ENCODE measurements at places on chromosomes 6 and 20.

DNA sequence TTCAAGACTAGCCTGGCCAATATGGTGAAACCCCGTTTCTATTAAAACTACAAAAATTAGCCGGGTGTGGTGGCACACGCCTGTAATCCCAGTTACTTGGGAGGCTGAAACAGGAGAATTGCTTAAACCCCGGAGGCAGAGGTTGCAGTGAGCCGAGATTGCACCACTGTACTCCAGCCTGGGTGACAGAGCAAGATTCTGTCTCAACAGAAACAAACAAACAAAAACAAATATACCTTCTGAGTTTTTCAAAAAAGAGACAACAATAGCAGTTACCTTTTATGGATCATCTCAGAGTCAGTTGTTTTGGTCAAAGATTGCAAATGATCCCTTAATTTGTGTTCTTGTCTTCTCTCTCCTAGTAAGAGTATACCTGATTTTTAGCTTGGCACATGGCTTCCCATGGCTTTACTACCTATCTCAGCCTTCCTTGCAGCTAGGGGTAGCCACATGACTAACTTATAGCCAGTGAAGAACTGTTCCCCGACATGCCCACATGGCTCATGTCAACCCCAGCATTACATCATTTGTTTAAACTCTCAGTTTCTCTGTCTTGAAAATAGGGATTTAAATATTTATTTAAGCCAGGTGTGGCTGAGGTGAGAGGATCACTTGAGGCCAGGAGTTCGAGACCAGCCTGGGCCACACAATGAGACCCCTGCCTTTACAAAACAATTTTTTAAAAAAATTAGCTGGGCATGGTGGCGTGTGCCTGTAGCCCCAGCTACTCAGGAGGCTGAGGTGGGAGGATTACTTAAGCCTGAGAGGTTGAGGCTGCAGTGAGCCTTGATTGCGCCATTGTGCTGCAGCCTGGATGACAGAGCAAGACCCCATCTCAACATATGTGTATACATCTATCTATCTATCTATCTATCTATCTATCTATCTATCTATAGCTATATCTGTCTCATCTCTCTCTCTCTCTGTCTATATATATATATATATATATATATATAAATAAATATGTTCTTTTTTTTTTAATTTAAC is 25.0 kb upstream of the SLC9A8 start:
- DNase-seq: no peak

DNA sequence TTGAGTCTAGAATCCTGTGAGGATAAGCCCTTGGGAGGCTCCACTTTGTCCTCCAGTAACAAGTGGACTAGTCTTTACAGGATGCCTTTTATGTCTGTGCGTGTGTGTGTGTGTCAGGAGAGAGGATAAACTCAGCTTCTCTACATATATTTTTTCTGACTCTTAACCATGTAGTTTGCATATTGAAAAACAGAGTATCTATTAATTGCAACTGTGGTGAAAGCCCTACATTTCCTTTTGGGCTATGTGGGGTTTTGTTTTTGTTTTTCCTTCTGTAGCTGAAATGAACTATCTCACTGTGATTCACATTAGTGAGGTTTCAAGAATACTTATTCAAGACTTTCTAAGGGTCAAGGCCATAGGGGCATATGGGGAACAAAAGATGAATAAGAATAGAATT is 17.7 kb downstream of the TPBG start:
- DNase-seq: no peak

DNA sequence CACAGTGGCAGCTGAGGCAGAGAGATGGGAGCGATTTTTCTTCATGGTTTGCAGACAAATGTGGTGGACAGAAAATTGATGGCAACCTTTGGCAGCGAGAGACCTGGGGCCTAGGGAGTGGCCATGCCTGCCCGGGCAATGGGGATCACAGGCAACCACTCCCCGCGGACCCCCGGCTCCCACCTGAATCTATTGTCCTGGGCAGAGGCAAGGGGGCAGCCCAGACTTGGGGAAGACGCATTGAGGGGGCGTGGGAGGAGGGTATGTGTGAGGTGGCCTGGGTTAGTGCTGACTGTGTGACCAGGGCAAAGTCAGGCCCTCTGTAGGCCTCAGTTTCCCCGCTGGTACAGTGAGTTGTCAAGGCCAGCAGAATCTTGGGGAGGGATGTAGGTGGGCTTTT is 53.6 kb upstream of the BLCAP start:
- no peak for DNase-seq

DNA sequence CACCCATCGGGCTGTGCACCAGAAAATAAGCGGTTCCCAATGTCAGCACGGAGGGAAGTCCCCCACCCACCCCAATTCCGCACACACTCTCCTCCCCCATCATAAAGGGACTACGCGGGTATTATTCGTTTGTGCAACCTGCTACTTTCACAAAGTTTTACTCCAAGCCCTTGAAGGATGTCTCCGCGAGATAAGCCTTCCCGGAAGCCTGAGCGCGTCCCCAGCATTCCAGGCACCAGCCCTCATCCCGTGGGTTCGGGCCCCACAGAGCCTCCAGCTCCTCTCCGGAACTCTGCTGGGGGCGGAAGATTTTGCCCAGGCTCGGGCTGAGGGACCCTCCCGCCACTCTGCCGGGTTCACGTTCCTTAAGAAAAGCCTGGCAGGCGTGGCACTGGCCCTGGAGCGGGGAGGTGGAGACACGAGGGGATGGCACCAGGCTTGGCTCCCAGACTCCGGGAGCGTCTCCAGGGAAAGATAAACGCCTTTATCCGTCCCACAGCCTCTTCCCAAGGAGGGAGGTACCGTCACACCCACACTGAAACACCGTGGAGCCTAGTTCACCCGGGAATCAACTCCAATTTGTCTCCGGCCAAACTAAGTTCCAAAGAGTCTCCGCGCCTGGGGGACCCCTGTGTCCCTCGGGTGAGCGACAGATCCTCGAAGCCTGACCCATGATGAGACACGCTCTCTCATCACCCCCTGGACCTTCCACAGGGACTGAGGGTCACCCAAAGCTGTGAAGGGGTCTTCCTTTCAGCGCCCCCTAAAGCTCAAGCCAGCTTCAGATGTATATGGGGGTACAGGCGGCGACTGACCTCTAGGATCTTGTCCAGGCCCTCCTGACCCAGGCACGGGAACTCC is 934 bp downstream of the KCNK5 start:
- no peak for DNase-seq

GRCh38 chr6:166435574-166435973 is 52.8 kb upstream of the MPC1 start:
- no peak for DNase-seq

- DNase-seq: peak; percentile 42
Measured at GRCh38 chr6:35522660-35523658, 10.3 kb upstream of the TULP1 start.

DNA sequence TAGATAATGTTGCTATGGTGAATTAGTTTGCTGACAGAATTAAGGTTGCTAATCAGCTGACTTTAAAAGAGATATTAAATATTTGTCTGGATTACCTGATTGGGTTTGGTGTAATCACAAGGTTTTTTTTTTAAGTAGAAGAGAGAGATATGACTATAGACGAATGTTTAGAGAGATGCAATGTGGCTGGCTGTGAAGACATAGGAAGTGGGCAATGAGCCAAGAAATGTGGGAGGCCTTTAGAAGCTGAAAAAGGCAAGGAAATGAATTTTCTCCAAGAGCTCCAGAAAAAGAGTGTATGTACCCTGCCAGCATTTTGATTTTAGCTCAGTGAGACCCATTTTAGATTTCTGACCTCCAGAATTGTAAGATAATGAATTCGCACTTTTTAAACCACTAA is 598.3 kb downstream of the PKHD1 start:
- no peak for DNase-seq

GRCh38 chr6:111294374-111294967 is 188.5 kb downstream of the REV3L start:
- no peak for DNase-seq

- DNase-seq: no peak
Measured at GRCh38 chr20:78338-78737, 9.1 kb upstream of the DEFB125 start.

DNA sequence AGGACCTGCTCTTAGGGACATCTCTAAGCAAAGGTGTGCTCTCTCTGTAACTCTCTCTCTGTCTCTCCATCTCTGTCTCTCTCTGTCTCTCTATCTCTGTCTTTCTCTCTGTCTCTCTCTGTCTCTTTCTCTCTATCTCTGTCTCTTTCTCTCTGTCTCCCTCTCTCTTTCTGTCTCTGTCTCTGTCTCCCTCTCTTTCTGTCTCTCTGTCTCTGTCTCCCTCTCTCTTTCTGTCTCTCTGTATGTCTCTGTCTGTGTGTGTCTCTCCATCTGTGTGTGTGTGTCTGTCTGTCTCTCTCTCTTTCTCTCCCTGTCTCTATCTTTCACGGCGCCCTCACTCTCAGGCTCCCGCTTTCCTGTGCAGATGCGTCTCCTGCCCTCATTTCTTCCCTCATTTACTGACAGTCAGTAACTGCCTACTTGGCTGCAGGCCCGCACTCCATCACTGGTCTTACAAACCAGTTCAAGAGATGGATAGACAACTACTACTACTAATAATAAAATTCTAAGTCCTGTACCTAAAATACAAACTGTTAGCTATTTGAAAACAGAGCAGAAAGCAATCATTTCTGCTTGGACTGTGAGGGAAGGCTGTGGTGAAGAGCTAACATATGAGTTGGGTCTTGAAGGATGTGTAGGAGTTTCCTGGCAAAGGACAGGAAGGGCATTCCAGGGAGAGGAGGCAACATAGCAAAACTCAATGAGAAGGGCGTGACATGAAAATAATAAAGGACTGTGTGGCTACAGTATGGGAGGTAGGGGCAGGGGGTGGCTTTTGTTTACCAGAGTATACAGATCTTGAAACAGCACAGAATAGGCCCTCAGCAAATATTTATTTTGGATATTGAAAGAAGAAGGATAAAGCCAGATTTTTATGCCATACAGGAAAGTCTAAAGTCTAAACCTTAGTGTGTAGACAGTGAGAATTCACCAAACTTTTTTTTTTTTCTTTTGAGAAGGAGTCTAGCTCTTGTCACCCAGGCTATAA is 67.8 kb upstream of the TAB2 start:
- DNase-seq: no peak

GRCh38 chr6:41049521-41049920 is 3.5 kb upstream of the APOBEC2 start:
- DNase-seq: no peak

DNA sequence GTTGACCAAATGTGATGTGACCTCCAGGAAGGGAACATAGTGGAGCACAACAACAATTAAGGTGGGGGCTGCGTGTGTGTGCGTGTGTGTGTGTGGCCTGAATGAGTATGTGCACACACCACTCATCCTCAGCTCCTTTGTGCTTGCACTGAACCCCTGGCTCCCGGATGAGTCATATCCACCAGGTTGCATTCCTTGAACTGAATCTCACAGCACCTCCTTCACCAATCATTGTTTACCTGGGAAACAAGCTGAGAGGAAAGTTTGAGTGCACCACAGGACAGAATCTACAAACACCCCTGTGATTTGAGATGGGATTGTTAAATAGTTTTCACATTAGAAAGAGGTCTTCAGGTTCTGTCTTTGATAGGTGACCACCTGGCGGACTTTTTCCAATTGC is 33.7 kb upstream of the GPR6 start:
- DNase-seq: no peak

DNA sequence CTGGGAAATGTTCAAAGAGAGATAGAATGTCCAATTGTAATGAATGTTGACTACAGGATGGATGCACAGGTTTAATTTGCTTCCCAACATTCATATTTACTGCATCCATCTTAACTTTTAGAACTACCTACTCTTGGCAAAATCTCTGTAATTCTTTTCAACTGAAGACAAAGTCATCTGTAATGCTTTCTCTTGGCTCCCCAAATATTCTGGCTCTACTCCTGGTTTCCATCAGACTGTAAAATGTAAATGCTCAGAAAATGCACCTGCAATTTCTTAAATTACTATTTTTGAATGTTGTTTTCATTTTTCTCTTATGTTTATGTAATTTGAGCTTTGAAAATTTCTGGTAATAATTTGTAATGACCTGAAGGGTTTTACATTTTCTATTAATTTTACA is 480.8 kb upstream of the IMPG1 start:
- no peak for DNase-seq

- peak; percentile 26 for DNase-seq
Measured at GRCh38 chr6:146948790-146949342, 255.4 kb upstream of the STXBP5 start.

GRCh38 chr6:82842721-82843120 is 222.9 kb downstream of the UBE3D start:
- DNase-seq: peak; percentile 95

- DNase-seq: no peak
Measured at GRCh38 chr6:155181498-155181897, 82.3 kb upstream of the CLDN20 start.

DNA sequence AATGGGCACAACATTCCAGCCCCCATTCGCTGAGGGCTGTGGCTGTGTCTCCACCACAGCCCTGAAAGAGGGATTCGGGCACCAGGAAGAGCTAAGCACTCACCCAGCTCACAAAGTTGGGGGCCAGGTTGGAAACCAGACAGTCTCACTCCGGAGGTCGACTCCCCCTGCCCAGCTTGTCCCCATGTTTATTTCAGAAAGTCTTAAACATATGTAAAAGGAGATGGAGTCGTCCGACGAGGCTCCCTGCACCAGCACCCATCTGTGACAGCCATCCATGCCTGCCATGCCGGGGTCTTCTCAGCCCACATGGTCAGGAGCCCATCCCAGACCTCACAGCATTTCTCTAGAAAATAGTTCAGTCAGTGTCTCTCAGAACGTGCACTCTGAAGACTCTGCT is 63.6 kb upstream of the STX16 start:
- DNase-seq: no peak

DNA sequence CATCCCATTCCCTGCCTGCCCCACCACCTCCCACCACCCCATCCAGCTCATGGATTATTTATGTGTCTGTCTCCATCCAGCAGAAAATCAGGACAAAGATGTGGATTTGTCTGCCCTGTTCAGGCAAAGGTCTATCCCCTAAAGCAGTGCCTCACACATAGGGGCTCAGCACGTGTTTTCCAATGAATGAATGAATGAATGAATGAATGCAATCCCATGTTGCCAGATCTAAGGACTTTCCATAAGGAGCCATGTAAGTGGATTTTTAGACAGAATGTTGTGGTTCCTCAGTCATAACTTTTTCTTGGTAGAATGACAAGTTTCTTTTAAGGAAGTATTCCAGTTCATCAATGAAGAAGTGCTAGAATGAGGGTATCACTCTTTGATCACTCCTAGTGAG is 133.7 kb downstream of the RNASET2 start:
- DNase-seq: no peak

GRCh38 chr6:47047479-47048407 is 5.6 kb upstream of the ADGRF1 start:
- peak; percentile 79 for DNase-seq

- DNase-seq: peak; percentile 85
Measured at GRCh38 chr6:5082487-5083306, 2.4 kb upstream of the PPP1R3G start.

DNA sequence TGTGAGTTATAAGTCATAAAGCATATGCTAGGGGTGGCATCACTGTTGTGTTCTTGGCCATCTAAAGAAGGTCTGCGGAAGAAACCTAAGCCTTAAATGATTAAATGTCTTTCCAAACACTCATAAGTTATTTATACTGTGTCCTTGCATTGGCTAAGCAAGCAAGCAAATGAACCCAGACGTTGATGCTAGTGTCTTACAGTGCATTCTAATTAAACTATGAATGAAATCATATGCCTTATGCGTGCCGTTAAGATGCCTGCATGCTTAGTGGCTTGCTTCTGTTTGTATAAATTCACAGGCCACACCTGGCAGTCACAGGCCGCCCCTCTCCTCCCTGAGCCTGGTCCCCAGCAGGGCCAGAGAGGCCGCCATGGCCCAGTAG is 49.9 kb downstream of the RIN2 start:
- peak; percentile 25 for DNase-seq
